NCI-H82 (cell line): ENCODE measurements at places on chromosomes 4 and X.

- peak; percentile 0 for DNase-seq
These were observed 100.4 kb downstream of the ITM2A start for GRCh38 chrX:79266702-79267101.

DNA sequence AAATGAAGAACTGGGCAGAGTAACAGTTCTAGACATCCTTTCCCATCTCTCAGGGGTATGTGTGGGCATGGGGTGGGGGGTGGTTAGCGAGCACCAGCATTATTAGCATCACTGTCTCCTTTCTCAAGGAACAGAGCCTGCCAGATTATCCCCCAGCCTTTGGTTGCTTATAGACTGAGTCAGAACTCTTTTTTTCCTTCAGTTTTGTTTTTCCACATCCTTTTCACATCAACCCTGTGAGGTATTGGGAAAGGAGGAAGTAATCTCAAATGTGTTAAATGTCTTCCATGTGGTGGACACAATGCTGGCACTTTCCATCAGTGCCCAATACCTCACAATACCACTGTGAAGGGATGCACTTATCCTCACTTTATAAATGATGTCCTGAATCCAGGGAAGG is 3.1 kb upstream of the FGF16 start:
- no peak for DNase-seq

GRCh38 chr4:40552536-40552935 is 77.1 kb downstream of the RBM47 start:
- DNase-seq, result no peak

DNA sequence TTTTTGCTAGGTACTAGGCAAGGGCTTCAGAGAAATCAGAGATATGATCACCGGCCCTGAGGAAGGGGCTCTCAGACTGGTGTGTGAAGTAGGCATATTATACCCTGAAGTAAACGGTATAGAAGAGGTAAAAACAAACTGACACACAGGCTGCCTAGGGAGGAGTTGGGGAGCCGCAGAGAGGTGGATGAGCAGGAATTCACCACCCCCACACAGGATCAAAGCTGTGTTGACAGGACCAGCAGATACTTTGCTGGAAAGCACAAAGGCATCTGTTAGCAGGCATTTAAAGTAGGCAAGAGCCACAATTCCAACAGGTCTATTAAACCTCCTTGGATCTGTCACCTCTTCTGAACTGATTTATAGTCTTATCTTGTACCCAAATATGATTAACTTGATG is 71.8 kb upstream of the GPR34 start:
- peak; percentile 55 for DNase-seq

- no peak for DNase-seq
These were observed 38.7 kb downstream of the KDM5C start for GRCh38 chrX:53186351-53186750.

GRCh38 chr4:68691186-68691585 is 20.7 kb upstream of the UGT2B15 start:
- no peak for DNase-seq

- DNase-seq, result no peak
These were observed 70.8 kb downstream of the NPNT start for GRCh38 chr4:105966051-105966450.

- DNase-seq, result no peak
These were observed 1.2 kb downstream of the RAB33B start for GRCh38 chr4:139455126-139455538.

DNA sequence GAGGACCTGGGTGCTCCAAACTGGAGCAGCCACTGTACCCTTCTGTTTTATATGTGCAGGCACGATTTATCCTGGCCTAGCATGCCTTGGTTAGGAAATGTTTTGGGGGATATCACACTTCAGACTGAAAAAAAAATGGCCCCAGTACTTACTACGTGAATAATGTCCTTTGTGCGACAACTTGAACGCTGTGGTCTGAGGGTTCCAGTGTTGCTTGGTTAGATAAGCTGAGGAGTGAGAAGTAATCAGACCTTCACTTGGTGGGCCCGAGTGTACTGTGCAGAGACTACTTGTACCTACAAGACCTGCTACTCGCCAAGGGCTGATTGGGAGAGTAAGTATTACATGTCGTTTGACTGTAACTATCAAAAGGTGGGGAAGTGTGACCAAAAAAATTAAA is 678 bp downstream of the DNAAF6 start:
- no peak for DNase-seq

GRCh38 chr4:140652601-140653000 is 83.8 kb upstream of the UCP1 start:
- no peak for DNase-seq
